Lung (tissue), 17 donors: ENCODE measurements at places on chromosomes 11 and 22. TPM values are rescaled to one million over a fixed set of nuclear protein-coding genes. Genes with fewer than 3 reads are reported as not detected.
A peak's percentile ranks its signal among the peaks of the same experiment; 100 is the strongest.

The LRP4 gene
- 1.0 TPM for polyA plus RNA-seq

The FADS3 gene
- 52.7 TPM for polyA plus RNA-seq

The MUC6 gene
- 0.01 TPM for polyA plus RNA-seq

The P2RY2 gene
- polyA plus RNA-seq: 3.1 TPM

DNA sequence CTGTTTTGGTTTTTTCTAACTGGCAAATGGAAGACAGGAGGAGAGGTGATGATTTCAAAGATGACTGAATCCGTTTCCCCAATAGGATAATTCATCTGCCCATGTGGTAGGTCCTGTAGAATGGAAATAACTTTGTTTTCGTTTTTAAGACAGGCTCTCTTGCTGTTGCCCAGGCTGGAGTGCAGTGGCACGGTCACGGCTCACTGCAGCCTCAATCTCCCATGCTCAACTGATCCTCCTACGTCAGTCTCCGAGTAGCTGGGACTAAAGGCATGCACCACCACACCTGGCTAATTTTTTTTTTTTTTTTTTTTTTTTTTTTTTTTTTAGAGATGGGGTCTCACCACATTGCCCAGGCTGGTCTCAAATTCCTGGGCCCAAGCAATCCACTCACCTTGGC, 77.4 kb upstream of the BIRC3 start:
- H3K4me1 ChIP-seq: peaks cover 5% of the 10 kb centered on the region
- no peak overlapping the region for H3K27ac ChIP-seq
- DNase-seq: no peak

DNA sequence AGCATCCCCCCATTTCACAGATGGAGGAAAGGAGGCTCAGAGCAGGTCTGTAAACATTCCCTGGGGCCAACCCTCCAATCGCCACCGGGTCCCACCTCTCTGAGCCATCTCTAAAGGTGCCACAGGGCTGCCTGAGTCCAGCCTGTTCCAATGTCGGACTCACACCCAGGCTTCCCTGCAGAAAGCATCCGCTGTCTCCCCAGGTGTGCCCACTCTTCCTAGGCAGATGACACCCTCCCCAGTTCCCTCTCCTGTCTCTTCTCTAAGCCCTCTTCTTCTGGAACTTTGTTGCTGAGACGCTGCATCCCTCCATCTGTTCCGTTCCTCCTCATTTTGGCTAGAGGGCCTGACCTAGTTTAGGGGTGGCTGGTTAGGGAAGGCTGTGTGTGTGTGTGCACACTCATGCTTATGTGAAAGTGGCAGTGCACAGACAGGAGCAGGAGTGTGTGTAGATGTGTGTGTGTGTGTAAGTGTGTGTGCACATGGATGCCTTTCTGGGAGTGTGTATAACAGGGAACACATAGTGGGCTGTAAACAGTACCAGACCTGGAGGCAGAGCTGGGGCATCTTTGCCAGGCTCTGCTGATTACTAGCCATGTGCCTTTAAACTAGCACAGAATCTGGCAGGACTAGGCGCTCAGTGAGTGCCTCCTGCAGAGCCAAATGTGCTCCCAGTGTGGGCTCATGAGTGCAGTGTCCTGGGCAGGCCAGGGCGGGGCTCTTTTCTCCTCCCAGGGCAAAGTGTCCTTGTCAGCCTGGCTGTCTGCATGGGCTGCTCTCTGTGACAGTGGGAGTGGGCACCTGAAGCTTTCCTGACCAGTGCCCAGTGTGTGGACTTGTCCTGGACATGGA, 77.3 kb upstream of the NECTIN1 start:
- no peak overlapping the region for H3K27ac ChIP-seq
- no peak for DNase-seq
- no peaks in the 10 kb centered on the region for H3K36me3 ChIP-seq
- H3K4me1 ChIP-seq: no peaks in the 10 kb centered on the region
- no peaks in the 10 kb centered on the region for H3K27me3 ChIP-seq

DNA sequence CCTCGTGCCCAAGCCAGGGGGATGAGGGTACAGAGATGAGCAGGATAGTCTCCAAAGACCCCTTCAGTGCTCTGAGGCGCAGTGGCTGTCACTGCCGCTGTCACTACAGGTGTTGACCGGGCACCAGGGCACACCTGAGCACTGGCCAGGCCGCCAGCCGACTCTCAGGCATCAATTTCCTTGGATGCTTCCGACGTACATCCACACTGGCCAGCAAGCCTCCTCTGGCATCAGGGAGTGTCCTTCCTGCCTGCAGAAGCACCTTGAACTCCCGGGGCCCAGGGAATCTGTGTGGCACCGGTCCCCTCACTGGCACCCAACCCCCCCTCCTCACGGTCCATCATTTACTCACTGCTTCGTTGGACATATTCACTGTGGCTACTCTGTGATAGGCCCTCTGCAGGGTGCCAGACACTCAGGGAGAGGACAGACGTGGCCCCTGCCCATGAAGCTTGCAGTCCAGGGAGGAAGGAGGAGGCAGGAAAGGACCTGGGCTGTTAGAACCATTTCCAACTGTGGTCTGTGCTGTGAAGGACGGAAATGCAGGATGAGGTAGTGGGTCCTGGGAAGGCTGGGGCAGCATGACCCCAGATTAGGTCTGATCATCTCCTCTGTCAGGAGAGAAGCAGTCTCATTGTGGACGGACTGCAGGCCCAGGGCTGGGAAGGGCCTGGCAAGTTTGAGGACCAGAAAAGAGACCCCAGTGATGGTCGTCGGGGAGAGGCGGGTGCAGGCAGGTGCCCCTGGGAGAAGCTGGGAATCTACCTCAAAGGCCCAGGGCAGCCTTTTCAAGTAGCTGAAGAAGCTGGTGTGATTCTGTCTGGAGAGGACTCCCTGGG, 46.3 kb upstream of the ANO1 start:
- H3K27me3 ChIP-seq: no peaks in the 10 kb centered on the region
- H3K36me3 ChIP-seq: no peaks in the 10 kb centered on the region
- no peak overlapping the region for H3K4me3 ChIP-seq
- H3K4me1 ChIP-seq: peaks cover 10% of the 10 kb centered on the region

DNA sequence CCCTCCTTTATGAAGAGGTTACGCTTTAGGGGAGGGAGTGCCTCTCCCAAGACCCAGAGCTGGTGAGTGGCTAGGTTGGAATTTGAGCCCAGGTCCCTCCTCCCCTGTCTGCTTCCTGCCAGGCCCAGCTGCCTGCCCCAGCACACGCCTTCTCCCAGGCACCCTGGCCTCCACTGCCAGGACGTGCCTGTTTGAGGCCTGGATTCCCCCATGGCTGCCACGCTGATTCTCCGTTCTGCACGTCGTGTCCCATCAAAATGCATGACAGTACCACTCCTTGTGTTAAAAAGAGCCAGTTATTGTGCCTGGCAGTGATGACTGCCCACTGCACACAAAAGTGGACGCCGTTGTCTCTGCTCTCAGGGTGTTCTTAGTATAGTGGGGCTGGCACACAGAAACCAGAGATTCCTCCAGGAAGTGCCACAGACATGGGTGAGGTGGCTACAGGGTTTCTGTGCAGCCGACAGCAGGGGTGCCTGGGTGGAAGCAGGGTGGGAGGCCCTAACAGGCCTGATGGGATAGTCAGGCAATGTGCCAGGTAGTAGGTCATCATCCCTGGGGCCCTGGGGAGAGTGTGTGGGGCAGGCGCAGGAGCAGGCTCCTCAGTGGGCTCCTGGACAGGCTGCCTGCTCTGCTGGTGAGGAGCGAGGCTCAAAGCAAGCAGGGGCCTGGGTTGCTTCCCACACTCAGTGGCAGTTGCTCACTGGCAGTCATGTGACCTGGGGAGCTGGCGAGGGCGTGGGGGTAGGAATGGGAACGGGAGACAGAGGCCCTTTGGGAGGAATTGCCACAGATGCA, 24.2 kb downstream of the MED15 start:
- H3K27me3 ChIP-seq: no peaks in the 10 kb centered on the region
- peaks cover 4% of the 10 kb centered on the region for H3K36me3 ChIP-seq
- no peaks in the 10 kb centered on the region for H3K4me1 ChIP-seq
- no peak overlapping the region for H3K4me3 ChIP-seq
- DNase-seq: peak; percentile 65

GRCh38 chr11:100671471-100671870, 15.6 kb upstream of the ARHGAP42 start:
- no peaks in the 10 kb centered on the region for H3K36me3 ChIP-seq
- no peak for DNase-seq
- H3K4me1 ChIP-seq: peaks cover 12% of the 10 kb centered on the region
- H3K27ac ChIP-seq: no peak overlapping the region

DNA sequence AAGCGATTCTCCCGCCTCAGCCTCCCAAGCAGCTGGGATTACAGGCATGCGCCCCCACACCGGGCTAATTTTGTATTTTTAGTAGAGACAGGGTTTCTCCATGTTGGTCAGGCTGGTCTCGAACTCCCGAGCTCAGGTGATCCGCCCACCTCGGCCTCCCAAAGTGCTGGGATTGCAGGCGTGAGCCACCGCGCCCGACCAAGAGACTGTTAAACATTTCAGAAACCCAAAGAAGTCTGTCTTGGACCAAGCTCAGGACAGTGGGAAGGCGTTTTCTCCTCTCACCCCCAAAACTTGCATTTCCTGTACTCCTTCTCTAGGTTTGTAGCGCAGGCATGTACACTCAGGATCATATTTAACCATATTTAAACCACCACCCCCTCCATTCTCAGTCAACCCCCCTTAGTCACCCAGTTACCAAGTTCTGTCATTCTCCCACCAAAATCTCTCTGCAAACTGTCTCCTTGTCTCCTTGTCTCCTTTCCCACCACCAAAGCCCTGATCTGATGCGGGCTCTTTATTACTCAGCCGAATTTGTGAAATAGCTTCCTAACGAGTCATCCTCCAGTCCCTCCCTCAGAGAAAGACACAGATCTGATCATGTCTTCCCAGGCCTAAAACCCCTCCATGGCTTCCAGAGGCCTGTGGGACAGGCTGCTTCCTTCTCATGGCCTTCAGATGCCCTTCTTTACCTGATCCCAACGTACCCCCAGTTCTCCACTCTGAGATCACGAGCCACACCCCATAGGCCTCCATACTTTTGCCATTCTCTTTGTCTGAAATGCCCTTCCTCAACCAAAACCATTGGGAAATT, 29.0 kb upstream of the CREB3L1 start:
- no peak for DNase-seq
- H3K27ac ChIP-seq: no peak overlapping the region

DNA sequence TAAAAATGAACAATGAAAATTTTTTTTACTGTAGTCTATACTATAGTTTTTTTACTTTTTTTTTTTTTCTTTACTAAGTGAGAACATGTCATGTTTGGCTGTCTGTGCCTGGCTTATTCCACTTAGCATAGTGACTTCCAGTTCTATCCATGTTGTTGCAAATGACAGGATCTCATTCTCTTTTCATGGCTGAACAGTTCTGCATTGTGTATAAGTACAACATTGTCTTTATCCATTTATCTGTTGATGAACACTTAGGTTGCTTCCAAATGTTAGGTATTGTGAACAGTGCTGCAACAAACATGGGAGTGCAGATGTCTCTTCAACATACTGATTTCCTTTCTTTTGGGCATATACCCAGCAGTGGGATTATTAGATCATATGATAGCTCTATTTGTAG, 88.1 kb upstream of the CCDC90B start:
- no peak overlapping the region for H3K27ac ChIP-seq
- H3K4me3 ChIP-seq: no peak overlapping the region
- H3K36me3 ChIP-seq: no peaks in the 10 kb centered on the region
- no peak for DNase-seq
- no peaks in the 10 kb centered on the region for H3K4me1 ChIP-seq

- no peaks in the 10 kb centered on the region for H3K4me1 ChIP-seq
- H3K27ac ChIP-seq: no peak overlapping the region
- no peaks in the 10 kb centered on the region for H3K27me3 ChIP-seq
- H3K4me3 ChIP-seq: no peak overlapping the region
- DNase-seq: no peak
Observed at GRCh38 chr11:19093976-19094375, 23.0 kb upstream of the ZDHHC13 start.

DNA sequence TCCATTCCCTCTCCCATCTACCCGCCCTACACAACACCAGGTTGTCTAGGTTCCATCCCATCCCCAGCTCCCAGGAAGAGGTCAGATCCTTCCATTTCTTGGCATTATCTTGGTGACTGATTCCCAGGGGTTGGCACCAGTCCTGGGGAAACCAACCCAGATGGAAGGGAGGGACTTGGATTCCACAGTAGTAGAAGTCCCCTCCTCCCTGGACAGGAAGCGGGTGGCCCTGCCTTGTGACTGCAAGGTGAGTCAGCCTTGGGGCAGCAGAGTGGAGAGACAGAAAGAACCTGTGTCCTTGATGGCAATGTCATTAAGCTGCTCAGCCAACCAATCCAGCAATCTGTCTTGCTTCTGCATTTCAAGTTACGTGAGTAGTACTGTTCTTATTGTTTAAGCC, 26.5 kb downstream of the SYT13 start:
- no peaks in the 10 kb centered on the region for H3K4me1 ChIP-seq
- no peak overlapping the region for H3K4me3 ChIP-seq
- H3K36me3 ChIP-seq: no peaks in the 10 kb centered on the region
- no peak overlapping the region for H3K27ac ChIP-seq

DNA sequence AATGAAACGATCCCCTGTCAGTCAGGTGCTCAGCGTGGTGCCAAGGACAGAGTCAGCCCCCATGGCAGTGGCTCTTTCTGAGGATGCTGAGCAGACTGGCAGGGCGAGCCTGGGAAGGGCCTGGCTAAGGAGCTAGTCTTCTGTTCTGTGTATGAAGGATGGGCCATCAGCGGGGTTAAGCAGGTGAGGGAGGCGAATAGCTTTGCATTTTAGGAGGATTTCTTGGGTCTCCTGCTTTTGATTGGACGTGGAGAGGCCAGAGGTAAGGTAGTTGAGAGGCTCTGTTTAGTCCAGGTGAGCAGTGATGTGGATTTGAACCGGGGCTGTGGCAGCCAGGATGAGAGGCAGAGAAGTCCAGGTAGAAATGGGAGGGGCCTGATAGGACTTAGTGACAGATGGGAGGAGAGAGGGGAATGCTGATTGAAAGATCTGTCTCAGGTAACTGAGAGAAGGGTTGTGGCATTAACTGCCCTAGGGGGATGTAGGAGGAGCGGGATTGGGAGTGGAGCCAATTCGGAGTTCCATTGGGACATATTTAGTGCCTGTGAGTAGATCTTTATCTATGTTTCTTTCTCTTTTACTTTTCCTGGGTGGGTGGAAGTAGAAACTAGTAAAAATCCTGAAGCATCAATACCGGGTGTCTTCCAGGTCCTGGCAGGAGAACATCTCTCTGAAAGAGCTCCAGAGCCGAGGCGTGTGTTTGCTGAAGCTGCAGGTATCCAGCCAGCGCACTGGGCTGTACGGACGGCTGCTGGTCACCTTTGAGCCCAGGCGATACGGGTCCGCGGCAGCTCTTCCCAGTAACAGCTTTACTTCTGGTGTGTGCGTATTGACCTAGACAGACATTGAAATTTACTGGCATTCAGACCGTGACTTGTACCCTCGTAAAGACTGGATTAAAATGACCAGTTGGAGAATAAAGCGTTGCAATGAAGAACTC, 2.0 kb downstream of the IGHMBP2 start:
- DNase-seq: no peak
- peaks cover 9% of the 10 kb centered on the region for H3K36me3 ChIP-seq
- no peak overlapping the region for H3K27ac ChIP-seq
- no peaks in the 10 kb centered on the region for H3K27me3 ChIP-seq

DNA sequence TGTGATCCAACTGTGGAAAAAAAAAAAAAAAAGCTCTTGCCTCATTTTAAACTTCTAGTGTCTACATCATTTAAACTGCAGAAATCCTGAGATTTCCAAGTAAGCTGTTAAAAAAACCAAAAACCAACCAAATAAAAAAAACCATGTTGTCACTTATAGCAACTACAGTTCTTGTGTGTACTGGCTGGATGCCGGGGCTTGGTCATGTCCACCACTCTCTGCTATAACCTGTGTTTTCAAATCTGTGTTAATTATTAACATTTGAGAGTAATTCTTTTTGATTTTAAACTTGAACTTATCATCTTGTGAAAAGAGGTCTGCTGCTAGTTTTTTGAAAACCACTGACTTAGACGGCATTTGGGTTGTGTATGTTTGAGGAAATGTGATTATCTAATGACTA, 32.2 kb upstream of the BID start:
- H3K36me3 ChIP-seq: peaks cover 18% of the 10 kb centered on the region
- no peak overlapping the region for H3K27ac ChIP-seq
- H3K4me3 ChIP-seq: no peak overlapping the region
- no peaks in the 10 kb centered on the region for H3K27me3 ChIP-seq
- no peaks in the 10 kb centered on the region for H3K4me1 ChIP-seq
